Gastrocnemius medialis (tissue), 4 donors: ENCODE measurements at places on chromosomes 16 and 17. TPM values are rescaled to one million over a fixed set of nuclear protein-coding genes. Genes with fewer than 3 reads are reported as not detected.

GRCh38 chr16:20879175-20880040 lies 20.8 kb downstream of the DCUN1D3 start:
- DNase-seq, result no peak

- no peak for DNase-seq
These were observed 46.3 kb downstream of the RMI2 start for GRCh38 chr16:11391576-11391975.

- no peak for DNase-seq
These were observed 41.8 kb upstream of the PEMT start for GRCh38 chr17:17633310-17633709.

- DNase-seq, result no peak
These were observed 7.0 kb upstream of the SLC39A11 start for GRCh38 chr17:73099511-73099910.

Gene IL34
- 29.3 TPM for total RNA-seq

Gene KRT23
- 0.42 TPM for total RNA-seq

GRCh38 chr17:7544911-7545310 lies 3.9 kb upstream of the TNFSF12 start:
- DNase-seq, result no peak

DNA sequence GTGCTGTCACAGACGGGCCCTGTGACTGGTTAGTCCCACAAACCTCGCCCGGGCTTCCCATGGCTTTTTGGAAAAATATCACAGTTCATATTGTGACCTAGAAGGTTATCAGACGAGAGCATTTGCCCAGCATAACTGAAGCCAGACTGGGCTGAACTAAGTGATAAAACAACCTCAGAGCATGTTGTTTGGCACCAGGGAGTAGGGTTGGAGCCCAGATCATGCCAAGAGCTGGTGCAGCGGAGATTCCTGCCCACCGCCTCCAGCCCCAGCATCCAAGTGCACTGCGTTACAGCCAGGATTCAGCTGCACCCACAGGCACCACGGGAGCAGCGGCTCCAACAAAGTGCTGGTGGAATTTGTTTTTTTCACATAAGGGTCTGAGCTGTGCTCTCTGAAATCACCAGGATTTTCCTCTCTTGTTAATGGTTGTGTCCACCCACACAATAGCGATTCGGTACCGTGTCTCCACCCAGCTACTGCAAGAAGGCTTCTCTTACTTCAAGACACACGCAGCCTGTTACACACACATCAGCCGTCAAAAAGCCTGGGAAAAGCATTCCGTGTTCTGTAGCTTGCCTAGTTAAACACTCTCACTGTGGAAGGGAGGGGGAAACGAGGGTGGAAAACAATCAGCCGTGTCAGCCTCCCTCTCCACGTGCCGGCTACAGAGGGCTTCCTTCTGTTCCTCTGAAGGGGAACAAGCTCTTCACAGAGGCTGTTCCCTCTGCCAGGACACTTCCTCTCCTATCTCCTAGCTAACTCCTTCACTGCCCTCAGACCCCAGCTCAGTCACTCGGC lies 273.8 kb downstream of the C16orf95 start:
- DNase-seq, result no peak

DNA sequence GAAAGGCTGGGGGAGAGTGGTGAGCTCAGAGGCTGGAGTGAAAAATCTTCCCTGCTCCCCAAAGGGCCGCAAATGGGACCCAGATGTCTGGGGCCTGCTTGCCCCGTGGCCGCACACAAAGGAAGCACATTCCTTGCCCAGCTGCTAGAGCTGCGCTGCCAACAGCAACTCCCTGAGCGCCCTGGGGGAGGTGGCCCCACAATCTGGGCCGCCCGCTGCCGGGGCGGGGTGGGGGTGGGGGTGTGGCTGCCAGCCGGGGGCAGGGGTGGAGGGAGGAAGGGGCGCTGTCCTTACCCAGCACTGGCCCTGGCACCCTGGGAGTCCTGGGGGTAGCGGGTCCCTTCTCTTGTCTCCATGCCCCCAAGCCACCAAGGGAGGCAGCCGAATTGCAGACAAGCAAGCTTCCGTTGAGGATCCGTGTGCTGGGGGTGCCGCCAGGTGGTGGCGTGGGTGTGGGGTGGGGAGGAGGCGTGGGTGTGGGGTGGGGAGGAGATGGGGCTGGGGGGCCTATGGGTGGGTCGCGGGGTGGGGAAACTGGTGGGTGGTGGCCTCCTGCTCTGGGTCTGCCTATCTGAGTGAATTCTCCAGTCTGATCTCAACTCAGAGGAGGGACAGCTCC lies 48.4 kb upstream of the PABPN1L start:
- DNase-seq, result no peak

GRCh38 chr17:32261417-32261736 lies 4.3 kb upstream of the RHBDL3 start:
- DNase-seq, result no peak

DNA sequence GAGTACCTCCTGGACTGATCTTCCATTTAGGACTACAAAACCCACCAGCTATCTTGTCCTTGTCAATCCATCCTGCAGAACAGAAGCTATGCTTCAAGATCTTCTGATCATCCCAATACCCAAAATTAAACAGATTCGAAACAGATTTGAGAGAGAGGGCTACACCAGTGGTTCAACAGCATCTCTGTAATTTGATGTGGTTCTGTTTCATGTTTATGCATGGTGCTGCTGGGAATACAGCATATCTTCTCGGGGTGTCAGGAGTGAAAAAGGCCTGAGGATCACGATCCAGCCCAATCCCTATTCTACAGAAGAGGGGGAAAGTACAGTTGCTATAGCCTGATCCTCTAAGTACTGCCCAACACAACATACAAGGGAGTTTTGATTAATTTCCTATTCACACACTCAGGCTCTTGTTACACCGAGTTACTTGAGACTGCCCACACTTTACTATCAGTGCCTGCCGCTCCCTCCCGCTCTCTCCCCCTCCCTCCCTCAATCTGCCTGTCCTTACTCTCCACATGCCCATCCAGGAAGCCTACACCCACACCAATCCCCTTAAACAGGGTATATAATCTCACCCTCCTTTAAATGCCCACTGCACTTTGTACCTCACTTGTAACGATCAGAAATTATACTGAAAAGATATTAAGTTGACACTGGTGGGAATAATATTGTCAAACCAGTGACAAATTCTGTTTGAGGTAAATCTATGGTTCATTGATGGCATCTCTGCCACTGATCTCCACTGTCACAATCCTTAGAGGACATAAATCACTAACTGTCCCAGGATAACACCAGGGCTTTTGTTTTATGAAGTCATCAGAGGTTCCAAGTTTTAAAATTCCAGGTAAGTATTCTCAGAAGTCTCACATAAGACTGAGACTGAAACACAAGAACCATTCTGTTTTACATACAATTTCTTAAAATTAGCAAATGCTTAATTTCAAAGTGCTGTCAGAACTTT lies 89.3 kb upstream of the PLEKHM1 start:
- no peak for DNase-seq

Gene EXOC3L1
- 0.80 TPM for total RNA-seq

Gene SULT1A2
- not detected for total RNA-seq
